Colonic mucosa (tissue), 4 donors: ENCODE measurements at places on chromosomes 3 and 15. TPM values are rescaled to one million over a fixed set of nuclear protein-coding genes. Genes with fewer than 3 reads are reported as not detected.

The GRIP2 gene
- total RNA-seq = 0.47 TPM

GRCh38 chr3:13596426-13597205 is 47.7 kb downstream of the FBLN2 start:
- DNase-seq = no peak

The ANKRD28 gene
- 40.7 TPM for total RNA-seq

DNA sequence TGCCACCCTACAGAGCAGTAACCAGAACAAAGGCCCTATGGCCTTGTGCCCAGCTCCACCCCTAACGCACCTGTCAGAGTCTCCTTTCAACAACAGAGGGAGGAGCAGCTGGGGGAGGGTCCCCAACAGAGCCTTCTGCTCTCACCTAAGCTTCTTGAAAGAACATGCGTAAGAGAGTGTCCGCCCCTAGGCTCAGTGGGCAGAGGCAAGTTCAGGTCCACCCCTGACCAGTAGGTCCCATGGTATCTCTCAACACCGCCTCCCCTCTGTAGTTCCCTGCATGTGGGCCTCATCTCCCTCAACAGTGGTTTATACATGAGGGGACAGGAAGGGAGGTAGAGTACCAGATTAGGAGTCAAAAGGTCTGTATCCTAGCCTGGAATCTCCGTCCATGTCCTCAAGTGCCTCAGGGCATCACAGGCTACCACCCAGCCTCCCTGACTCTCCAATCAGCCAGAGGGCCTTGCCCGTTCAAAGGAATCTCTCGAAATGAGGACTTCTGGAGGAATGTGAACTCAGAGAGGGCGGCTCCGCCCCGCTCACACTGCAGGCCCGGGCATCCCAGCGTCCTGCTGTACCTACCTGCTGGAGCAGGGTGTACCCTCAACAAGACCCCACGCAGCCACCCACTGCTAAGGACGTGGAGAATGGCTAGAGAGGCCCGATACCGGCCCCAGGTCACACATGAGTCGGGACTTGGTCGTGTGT is 680 bp downstream of the POC1A start:
- peak; percentile 86 for DNase-seq

- peak; percentile 25 for DNase-seq
Observed at GRCh38 chr3:10758304-10759037, 57.6 kb upstream of the SLC6A11 start.

DNA sequence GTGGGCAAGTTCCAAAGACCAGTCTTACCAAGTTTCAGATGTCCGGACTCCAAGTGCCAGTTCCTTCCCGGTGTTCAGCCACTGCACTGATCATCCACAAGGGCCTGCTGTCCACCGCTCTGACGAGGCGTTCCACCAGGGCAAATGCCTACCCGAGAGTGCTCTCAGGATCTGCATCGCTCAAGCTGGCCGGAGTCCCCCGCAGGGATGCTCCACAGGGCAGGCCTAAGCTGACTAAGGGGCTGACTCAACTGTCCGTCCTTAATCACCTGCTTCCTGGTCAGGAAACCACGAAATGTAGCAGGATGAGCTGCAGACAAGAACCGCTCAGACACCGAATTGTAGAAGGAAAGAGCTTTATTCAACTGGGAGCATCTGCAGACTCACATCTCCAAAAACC is 341.6 kb downstream of the KCNH8 start:
- DNase-seq = no peak

The CCR8 gene
- 0.47 TPM for total RNA-seq
